Left hindlimb (tissue), 1 donor: ENCODE measurements at places on chromosomes 12 and 14.

DNA sequence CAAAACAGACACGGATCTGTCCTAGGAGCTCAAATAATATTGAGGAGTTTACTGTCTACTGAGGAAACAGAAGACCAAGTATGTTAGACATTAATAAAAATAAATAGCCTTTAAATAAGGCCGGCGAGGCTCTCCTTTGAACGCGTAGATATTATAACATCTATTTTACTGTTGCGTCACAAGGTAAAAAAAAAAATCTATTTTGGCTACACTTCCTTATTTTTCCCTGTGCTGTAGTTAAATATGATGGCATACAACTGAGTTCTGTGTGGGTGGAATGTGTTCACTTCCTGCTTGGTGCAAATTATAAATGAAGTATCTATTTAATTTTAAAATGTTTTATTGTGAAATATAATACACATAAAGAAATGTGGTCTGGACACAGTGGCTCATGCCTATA, 17.2 kb upstream of the RAD52 start:
- DNase-seq: no peak

- no peak for DNase-seq
These were observed 21.3 kb downstream of the YAF2 start for GRCh38 chr12:42216737-42217136.

GRCh38 chr14:68440820-68441219, 352.0 kb downstream of the ZFP36L1 start:
- DNase-seq: no peak

DNA sequence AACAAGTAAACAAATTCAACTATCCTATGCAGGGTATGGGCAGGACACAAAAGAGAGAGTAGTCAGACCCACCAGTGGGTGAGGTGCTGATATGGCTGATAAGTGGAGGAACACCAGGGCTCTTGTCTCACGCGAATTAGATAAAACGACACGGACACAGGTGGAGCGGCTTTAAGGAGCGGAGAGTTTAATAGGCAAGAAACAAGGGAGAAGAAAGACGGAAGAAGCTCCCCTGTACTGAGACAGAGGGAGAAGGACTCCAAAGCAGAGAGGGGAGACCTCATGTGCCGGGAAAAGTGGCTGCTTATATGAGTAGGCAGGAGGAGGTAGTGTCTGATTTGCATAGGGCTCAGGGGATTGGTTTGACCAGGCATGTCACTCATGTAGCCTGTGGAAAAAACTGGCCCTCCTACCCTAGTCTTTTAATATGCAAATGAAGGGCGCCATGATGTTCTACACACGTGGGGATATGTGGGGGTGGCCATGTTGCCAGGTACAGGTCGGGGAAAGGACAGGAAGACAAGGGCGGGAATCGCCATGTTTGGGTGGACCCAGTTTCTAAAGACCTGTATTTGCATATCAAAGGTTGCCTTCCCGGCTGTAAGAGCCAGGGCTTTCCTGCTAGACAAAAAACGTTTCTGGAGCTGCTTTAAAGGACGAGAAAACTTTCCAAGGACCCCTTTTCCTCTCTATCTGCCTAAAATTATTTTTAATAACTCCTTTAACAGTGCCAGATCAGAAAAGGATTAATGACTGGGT, 28.8 kb downstream of the RPGRIP1 start:
- peak; percentile 68 for DNase-seq

GRCh38 chr12:57182918-57183575, 33.5 kb upstream of the NXPH4 start:
- DNase-seq: peak; percentile 75

GRCh38 chr12:84075991-84076390, 836.6 kb downstream of the SLC6A15 start:
- DNase-seq: no peak

GRCh38 chr12:45663455-45663854, 66.1 kb upstream of the ARID2 start:
- DNase-seq: no peak

GRCh38 chr12:102962986-102963385, 5.5 kb downstream of the ASCL1 start:
- no peak for DNase-seq

DNA sequence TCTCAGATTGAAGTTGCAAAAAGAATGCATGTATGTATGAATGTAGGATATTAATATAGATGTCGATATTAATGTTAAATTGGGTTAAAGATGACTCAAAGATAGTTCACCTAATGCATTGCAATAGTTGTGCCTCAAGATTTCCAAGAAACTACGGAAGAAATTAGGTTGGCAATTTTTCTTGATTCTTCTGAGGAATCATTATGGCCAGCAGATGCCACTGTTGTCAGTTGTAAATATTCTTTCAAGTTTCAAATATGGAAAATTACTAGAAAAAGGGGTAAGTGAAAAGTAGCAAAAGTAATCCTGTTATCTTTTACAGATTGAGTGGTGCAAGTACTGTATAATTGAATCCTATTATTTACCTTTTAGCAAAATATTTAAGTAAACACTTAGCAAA, 202.1 kb downstream of the ADAMTS20 start:
- DNase-seq: no peak

DNA sequence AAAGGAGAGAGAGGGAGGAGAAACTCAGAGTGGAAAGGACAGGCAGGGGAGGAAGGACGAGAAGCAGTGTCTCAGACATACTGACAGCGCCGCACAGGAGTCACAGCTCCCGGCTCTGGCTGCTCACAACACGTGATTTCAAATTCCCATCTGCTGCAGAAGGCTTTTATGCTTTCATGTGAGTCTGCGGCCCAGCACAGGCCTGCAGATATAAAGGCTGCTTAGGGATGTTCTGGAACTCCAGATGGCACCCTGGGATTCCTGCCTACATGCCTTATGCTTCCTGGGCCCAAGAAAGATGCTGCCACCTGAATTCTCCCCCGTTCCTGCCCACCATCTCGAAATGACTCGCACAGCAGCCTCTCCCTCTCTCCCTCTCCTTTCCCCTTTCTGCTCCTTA, 89.6 kb downstream of the NUAK1 start:
- DNase-seq: no peak

DNA sequence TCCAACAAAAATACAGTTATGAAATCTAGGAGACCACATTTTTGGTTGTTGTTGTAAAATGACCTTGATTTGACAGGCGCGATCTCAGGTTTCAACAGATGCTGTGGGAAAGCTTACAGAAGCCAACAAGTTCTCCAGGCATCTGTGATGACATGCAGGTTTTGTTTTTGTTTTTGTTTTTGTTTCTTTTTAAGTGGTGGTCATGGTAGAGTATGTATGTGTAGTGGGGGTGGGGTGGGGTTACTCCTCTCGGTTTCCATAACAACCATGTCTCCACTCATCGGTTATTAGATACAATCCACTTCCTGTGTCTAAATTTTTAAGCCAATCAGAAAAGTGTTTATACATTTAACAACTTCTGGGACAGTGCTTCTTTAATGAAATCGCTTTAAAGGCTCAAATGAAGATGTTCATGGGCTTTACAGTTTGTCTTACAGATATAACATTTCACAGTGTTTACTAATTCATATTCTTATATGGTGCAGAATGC, 199.9 kb upstream of the FOXN3 start:
- DNase-seq: no peak

GRCh38 chr12:21538061-21538653, 12.1 kb downstream of the SPX start:
- no peak for DNase-seq

- DNase-seq: no peak
These were observed 77.2 kb upstream of the DCD start for GRCh38 chr12:54725233-54725843.

DNA sequence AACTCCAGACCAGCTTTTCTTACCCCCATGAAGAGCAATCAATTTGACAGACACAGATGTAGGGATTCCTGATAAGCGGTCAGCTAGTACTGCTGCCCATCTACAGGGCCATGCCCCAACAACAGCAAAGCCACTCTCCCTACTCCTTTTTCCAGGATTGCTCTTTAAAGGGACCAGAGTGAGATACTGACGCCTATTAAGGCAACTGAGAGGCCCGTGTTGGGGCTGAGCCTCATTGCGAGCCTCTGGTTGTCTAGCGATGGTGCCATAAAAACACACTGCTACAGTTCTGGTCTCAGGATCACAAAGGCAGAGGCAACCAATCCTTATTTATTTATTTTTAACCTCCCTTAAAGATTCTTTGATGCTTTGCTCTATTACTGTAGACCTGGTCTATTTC, 31.1 kb downstream of the AK7 start:
- no peak for DNase-seq

- DNase-seq: no peak
These were observed 114.6 kb upstream of the MAP1LC3B2 start for GRCh38 chr12:116444590-116444943.

DNA sequence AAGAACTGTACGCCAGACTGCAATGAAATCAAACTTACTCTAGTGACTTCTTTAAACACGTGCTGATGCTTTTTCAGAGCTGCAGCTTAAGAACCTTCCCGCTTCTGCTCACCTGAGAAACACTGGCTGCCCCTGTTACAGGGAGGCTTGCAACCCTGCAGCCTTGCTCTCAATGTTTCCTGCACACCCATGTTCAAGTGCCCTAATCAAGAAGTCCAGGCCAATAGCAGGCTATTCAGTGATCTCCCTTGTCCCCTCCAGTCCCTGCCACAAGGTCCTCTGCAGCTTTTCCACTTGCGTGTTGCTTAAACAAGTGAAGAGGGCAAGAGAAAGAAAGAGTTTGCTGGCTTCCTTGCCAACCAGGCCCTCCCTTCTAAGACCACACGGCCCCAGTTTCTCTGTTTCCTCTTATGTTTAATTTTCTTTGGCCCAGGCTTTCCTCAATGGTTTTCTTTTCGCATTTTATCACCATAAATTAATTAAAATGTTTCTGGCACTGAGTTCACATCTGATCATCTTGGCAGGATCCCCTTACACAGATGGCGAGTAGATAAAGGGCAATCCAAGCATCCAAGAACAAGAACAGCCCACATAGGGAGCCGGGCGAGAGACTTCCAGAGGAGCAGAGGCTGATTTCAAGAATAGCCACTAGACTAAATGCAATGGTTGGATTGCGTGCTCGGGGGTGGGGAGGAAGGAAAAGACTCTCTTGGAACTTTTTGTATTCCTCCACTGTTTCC, 82.3 kb upstream of the CDKN3 start:
- DNase-seq: no peak

DNA sequence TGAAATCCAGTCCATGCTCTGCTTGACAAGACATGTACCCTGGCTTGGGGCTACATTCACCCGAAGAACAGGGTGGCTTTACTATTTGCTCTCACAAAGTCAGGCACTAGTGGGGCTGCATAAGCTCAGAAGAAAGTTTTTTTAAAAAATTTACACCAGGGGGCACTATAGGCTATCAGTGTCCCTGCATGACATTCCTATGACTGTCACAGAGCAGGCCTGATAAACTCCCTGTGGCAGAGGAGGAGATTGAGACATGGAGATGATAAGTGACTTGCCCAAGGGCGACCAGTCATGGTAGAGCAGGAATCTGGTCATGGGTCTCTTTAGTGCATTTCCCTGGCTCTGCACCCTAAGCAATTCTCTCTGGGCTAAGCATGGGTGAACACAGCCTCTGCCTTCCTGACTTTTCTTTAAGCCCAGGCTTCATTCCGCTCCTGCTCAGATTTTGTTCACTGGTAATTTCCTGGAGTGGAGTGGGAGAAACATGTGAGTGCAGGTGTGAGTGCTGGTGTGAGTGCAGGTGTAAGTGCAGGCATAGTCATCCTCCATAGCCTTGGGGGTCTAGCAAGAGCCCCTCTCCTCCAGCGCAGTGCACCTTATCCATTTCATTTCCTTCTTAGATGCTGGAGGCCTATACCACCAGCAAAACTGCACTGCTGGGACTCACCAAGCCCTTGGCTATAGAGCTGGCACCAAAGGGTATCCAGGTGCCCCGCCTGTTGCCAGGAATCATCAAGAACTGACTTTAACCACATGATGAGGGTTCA, 91.6 kb downstream of the DHRS2 start:
- DNase-seq: no peak

- DNase-seq: no peak
These were observed 16.3 kb downstream of the LUM start for GRCh38 chr12:91094957-91095356.

GRCh38 chr14:71478542-71478941, 453.7 kb upstream of the RGS6 start:
- no peak for DNase-seq

GRCh38 chr12:104505095-104505818, 48.5 kb downstream of the CHST11 start:
- no peak for DNase-seq
